GM23338 (cell line): ENCODE measurements at places on chromosomes 1 and 21.

- no peaks in the 10 kb centered on the region for H3K36me3 ChIP-seq
- no peak overlapping the region for H3K27ac ChIP-seq
- DNase-seq, result no peak
- no peaks in the 10 kb centered on the region for H3K4me1 ChIP-seq
- no peaks in the 10 kb centered on the region for H3K27me3 ChIP-seq
- no peak overlapping the region for H3K4me3 ChIP-seq
These were observed 438.5 kb downstream of the PTPRU start for GRCh38 chr1:29674627-29675326.

DNA sequence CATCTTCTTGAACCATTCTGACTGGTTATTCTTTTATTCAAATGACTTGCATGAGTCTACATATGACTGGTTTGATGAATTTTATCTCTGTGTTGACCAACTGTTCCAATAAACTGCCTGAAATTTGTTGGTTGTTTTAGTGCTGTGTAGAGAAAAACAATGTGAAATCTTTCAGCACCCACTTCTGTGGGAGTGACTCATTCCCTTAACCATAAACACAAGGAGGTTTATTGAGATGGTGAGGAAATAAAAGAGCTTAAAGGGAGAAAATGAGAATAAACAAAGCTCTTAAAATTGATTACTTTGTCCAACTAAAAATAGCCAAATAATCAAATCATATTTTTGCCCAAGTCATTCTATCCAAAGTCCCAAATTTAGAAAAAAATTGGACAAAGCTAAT, 341.1 kb downstream of the TGFB2 start:
- no peak overlapping the region for H3K4me3 ChIP-seq
- no peak overlapping the region for H3K27ac ChIP-seq
- H3K4me1 ChIP-seq, result no peaks in the 10 kb centered on the region
- no peaks in the 10 kb centered on the region for H3K27me3 ChIP-seq

- H3K27ac ChIP-seq, result no peak overlapping the region
- H3K4me3 ChIP-seq, result no peak overlapping the region
- no peaks in the 10 kb centered on the region for H3K27me3 ChIP-seq
- no peak for DNase-seq
- H3K4me1 ChIP-seq, result peaks cover 30% of the 10 kb centered on the region
These were observed 158.0 kb downstream of the IGSF21 start for GRCh38 chr1:18265641-18266040.

DNA sequence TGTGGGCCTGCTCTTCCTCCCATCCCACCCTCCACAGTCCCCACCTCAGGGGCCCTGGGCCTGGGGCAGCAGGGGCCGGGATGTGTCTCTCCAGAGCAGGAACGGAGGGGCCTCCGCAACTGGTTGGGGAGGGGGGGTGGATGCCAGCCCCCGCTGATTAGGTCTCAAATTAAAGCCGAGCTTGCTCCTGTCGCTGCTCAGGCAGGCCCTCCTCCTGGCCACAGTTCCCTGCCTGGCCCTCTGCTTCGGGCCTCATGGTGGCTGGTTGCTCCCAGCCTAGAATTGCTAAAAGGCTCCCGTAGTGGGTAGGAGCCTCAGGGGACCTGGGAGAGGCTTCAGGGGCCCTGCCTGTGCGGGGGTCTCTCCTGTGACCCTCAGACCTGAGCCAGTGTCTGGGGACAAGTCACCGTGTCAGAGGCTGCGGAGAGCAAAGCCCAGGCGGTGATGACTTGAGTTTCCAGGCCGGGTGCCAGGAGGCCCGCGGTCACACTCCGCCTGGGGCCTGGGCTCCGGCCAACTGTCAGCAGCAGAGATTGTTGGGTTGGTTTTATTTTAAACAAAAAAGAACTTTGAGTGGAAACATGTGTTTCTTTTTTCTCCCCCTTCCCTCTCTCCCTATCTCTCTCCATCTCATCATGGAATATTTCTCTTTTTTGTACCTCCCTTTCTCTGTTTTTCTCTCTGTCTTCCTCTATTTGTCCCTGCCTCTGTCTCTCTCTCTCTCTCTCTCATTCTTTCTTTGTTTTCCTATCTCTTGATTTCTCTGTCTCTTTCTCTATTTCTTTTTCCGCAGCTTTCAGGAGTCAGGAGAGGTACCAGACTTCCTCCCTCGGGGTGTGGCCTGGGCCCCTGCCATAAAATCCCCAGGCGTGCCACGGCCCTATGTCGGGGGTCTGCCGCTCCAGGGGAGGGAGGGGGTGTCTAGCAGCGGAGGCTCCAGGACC, 20.0 kb upstream of the EPHA2 start:
- no peak overlapping the region for H3K27ac ChIP-seq
- H3K27me3 ChIP-seq, result no peaks in the 10 kb centered on the region
- no peaks in the 10 kb centered on the region for H3K36me3 ChIP-seq
- no peaks in the 10 kb centered on the region; the same call in 1 of the 2 replicates for H3K4me1 ChIP-seq

DNA sequence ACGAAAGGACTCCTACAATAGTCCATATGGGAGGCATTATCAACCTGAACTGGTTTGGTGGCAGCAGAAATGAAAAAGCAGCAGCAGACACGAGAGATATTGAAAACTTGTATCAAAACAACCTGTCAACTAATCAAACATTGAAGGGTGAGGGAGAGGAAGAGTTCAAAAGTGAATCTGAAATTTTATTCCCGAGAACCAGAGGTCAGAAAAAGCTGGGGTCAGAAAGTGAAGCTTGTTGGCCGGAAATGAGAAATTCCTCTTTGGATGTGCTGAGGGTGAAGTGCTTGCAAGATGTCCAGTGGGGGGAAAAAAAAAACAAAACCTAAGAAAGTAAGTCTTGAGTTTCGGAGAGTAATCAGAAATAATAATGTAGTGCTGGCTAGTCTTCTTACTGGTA, 1.9 kb upstream of the C4BPA start:
- H3K27ac ChIP-seq, result no peak overlapping the region
- no peaks in the 10 kb centered on the region for H3K27me3 ChIP-seq
- no peaks in the 10 kb centered on the region for H3K4me1 ChIP-seq
- no peaks in the 10 kb centered on the region; the same call in 1 of the 2 replicates for H3K36me3 ChIP-seq
- H3K4me3 ChIP-seq, result no peak overlapping the region

DNA sequence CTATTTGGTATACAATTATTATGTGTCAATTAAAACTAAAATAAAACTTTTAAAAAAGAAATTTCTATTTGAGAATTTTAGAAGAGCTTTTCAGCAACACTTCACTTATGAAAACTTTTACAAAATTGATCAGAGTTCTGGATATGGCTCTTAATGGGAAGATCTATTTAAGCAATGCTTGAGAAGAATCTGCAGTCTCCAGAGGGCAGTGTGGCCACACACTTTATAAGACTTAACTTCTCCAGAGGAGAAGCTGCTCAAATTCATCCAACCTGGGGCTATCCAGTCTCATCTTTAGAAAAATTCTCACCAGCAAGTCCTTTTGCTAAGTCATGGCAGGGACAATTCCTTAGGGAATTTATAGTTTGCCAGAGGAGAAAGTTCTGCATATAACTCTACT, 25.2 kb upstream of the AGO1 start:
- DNase-seq, result peak; percentile 47
- no peaks in the 10 kb centered on the region for H3K27me3 ChIP-seq
- H3K36me3 ChIP-seq, result no peaks in the 10 kb centered on the region
- no peak overlapping the region for H3K27ac ChIP-seq
- H3K4me3 ChIP-seq, result no peak overlapping the region
- H3K4me1 ChIP-seq, result peaks cover 8% of the 10 kb centered on the region

DNA sequence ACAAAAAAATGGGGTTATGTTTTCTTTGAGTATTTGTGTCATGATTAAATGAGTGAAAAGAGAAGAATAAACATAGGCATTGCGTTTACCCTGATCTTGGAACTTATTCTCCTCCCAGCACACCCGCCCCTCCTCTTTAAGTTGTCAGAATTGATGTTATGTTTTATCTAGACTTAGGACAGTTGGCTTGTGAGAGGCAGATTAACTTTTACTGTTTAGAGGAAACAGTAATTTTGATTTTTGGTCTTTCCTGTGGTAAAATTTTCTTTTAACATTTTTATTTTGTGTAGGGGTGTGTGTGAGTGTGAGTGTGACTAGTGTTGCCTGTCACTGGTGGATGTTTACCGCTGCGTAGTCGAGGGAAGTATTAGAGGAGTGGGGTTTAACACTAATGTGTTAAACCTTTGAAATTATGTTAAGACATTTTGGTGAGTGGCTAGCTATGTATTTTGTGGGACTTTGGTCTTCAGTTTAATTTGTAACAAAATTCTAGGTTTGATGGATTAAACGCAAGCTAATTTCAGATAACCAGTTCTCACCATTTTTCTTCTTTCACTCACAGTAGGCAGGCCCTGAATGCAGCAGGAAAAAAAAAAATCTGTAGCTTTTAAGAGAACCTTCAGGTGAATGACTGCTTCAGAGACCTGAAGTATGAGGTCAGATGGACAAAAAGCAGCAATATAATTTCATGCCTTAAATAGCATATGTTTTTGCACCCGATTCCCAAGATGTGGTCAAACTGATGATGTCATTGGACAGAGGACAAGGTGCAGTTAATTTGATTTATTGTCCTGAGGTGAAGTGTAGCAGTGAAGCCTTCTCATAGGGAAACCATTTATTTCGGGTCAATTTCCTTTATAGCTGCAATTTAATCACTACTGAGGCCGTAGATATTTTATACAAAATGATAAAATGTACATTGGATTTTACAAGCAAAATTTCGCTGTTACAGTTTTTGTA, 2.7 kb downstream of the POU2F1 start:
- peaks cover 59% of the 10 kb centered on the region for H3K4me1 ChIP-seq
- H3K27ac ChIP-seq, result no peak overlapping the region
- H3K27me3 ChIP-seq, result no peaks in the 10 kb centered on the region
- H3K36me3 ChIP-seq, result no peaks in the 10 kb centered on the region

DNA sequence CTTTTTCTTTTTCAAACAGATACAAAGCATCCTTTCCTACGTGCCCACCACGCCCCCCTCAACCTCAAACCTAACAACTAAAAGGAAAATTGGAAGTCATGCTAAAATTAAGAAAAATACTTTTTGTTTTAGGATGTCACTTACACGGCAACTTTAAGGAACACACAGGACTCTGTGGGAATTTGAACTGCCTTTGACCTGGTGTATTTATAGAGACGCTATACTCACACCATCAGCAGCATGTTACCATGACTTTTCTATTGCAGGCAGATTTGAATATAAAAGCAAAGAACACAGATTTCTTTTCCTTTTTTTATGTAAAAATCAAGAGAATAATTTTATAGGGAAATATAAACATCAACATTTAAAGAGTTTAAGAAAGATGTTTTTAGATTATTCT, 198.2 kb downstream of the SIPA1L2 start:
- DNase-seq, result no peak
- H3K36me3 ChIP-seq, result no peaks in the 10 kb centered on the region
- H3K4me1 ChIP-seq, result 0 out of 2 replicates have a peak, but pooled peaks cover 5% of the 10 kb centered on the region

GRCh38 chr1:10195570-10195969, 14.8 kb upstream of the KIF1B start:
- no peak overlapping the region for H3K4me3 ChIP-seq
- no peaks in the 10 kb centered on the region for H3K27me3 ChIP-seq
- H3K36me3 ChIP-seq, result no peaks in the 10 kb centered on the region
- DNase-seq, result no peak

DNA sequence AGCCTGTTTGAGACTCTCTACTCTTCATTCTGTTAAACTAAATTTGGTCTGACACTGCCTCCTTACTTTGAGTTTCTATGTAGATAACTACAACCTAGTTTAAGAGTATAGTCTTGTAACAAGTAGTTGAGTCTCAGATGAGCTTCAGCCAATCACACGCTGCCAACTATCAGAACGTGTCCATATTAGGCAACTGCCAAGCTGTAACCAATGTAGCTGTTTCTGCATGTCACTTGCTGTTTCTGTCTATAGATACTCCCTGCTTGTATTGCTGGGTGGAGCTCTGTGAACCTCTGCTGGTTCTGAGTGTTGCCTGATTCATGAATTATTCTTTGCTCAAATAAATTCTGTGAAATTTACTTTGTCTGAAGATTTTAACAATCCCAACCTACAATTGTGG, 452.6 kb upstream of the NR5A2 start:
- H3K27ac ChIP-seq, result no peak overlapping the region
- no peak for DNase-seq
- no peaks in the 10 kb centered on the region for H3K36me3 ChIP-seq

- H3K36me3 ChIP-seq, result no peaks in the 10 kb centered on the region
- DNase-seq, result no peak
- H3K27me3 ChIP-seq, result no peaks in the 10 kb centered on the region
- H3K27ac ChIP-seq, result no peak overlapping the region
- H3K4me3 ChIP-seq, result no peak overlapping the region
These were observed 28.6 kb upstream of the PIGC start for GRCh38 chr1:172472495-172472894.

DNA sequence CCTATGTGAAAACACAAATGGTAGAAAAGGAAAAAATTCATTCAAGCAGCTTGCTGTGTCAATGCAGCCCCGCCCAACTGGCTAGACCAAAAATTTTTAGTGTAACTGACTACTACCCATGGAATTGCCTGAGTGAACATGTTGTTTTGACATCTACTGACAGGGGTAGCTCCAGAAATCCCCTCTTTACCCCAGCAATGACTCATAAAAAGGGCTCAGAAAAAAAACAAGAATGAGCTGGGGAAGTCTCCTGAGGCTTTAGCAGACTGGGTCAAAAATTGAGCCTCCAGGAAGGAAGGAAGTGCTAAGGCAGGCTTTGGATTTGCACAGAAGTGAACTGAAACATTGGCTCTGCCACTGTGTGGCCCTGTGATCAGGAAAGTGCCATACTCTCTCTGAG, 24.4 kb upstream of the FGGY start:
- H3K36me3 ChIP-seq, result no peaks in the 10 kb centered on the region
- H3K27ac ChIP-seq, result no peak overlapping the region
- H3K27me3 ChIP-seq, result no peaks in the 10 kb centered on the region
- no peak for DNase-seq
- H3K4me3 ChIP-seq, result no peak overlapping the region

DNA sequence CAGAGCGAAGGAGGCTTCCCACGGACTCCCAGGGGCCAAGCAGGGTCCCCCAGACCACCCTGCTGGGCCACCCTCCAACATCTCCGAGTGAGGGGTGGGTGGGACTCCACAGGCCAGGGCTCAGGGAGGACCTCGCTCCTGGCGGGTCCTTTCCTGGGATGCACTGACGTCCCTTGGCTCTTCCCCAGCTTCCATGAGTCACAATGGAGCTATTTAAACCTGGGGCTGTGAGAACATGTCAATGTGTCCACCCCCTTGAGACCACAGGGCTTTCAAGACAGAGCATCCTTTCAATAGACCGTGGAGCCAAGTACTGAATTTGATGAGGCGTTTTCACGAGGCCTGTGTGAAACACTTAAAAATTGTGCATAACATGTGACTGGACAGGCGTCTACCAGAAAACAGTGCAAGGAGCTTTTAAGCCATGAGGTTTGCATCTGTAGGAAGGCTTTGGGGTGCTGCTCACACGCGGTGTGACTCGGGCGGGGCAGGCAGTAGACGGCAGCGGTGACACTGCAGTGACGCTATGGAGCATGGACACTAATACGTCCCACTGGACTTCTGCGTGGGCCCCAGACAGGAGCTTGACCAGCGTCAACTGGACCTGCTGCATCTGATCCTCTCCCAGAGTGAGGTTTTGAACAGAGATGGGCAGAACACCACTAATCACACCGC, 24.1 kb upstream of the NPHP4 start:
- no peak overlapping the region for H3K27ac ChIP-seq
- H3K36me3 ChIP-seq, result no peaks in the 10 kb centered on the region
- H3K4me3 ChIP-seq, result no peak overlapping the region
- H3K27me3 ChIP-seq, result no peaks in the 10 kb centered on the region

GRCh38 chr21:25329227-25329825, 278.0 kb downstream of the MRPL39 start:
- H3K36me3 ChIP-seq, result no peaks in the 10 kb centered on the region
- DNase-seq, result no peak
- H3K27ac ChIP-seq, result no peak overlapping the region
- no peak overlapping the region for H3K4me3 ChIP-seq
- no peaks in the 10 kb centered on the region for H3K27me3 ChIP-seq
- H3K4me1 ChIP-seq, result peaks cover 28% of the 10 kb centered on the region

- no peak for DNase-seq
- no peak overlapping the region for H3K4me3 ChIP-seq
These were observed 163.2 kb downstream of the LRRC40 start for GRCh38 chr1:70042090-70042731.
